ENCODE measurements at places on chromosomes 1 and 21. TPM values are rescaled to one million over a fixed set of nuclear protein-coding genes. Genes with fewer than 3 reads are reported as not detected.

DNA sequence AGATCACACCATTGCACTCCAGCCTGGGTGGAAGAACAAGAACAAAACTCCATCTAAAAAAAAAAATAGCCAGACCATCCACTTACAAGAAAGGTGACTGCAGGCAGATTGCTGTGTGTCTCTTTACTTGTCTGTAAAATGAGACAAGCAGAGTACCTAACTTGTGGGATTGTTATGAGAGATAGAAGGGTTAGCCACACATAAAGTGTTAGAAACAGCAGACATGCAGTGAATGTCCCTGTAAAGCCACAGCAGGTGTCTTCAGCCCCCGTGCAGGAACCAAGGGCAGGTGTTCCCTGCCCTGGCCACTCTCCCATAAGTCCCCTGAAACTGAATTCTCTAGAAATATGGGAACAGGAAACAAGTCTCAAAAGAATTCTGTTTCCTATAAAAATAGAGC lies 40.8 kb upstream of the EFHD2 start:
- H3K4me3 ChIP-seq, result no peak overlapping the region
- H3K36me3 ChIP-seq, result no peaks in the 10 kb centered on the region
- H3K27me3 ChIP-seq, result no peaks in the 10 kb centered on the region
- H3K27ac ChIP-seq, result no peak overlapping the region

- no peak for DNase-seq
- no peak overlapping the region for H3K27ac ChIP-seq
- no peaks in the 10 kb centered on the region for H3K4me1 ChIP-seq
- no peak overlapping the region for H3K4me3 ChIP-seq
Measured at GRCh38 chr1:108080448-108080847, 115.5 kb upstream of the VAV3 start.

- H3K36me3 ChIP-seq, result no peaks in the 10 kb centered on the region
- H3K4me3 ChIP-seq, result no peak overlapping the region
- no peak for DNase-seq
Measured at GRCh38 chr1:67624680-67625079, 60.3 kb upstream of the GADD45A start.

DNA sequence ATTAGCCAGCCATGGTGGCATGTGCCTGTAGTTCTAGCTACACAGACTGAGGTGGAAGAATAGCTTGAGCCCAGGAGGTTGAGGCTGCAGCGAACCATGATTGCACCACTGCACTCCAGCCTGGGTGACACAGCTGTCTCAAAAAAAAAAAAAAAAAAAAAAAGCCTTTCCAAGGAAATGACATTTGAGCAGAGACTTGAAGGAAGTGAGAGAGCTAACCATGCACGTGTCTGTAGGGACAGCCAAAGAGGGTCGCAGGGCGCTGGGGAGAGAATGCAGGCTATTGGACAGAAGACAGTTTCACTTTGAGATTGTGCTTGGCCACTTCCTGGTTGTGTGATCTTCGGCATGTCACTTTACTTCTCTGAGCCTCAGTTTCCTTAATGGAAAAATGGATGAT lies 6.8 kb downstream of the HCRTR1 start:
- no peak overlapping the region for H3K27ac ChIP-seq
- no peaks in the 10 kb centered on the region for H3K27me3 ChIP-seq
- H3K4me3 ChIP-seq, result no peak overlapping the region
- DNase-seq, result no peak
- H3K4me1 ChIP-seq, result peaks cover 44% of the 10 kb centered on the region

DNA sequence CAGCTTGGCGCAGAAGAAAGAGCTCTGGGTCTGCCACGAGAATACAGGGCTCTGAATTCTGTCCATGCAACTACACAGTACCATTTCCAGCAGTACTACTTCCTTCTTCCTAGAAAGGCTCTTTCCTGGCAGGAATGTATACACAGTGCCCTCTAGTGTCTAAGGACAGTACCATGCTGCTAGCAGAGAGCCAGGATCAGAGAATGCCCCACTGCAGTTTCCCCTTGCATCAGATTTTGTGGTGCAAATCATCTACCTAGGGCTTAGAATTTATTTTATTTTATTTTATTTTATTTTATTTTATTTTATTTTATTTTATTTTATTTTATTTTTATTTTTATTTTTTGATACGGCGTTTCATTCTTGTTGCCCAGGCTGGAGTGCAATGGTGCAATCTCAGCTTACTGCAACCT lies 50.8 kb downstream of the PAX7 start:
- no peaks in the 10 kb centered on the region for H3K36me3 ChIP-seq
- no peak for DNase-seq
- peaks cover 53% of the 10 kb centered on the region for H3K27me3 ChIP-seq
- H3K4me3 ChIP-seq, result no peak overlapping the region
- H3K4me1 ChIP-seq, result no peaks in the 10 kb centered on the region
- H3K27ac ChIP-seq, result no peak overlapping the region

- H3K27me3 ChIP-seq, result no peaks in the 10 kb centered on the region
- no peak for DNase-seq
- H3K36me3 ChIP-seq, result no peaks in the 10 kb centered on the region
- H3K4me1 ChIP-seq, result peaks cover 5% of the 10 kb centered on the region
Measured at GRCh38 chr21:36846631-36847030, 119.8 kb downstream of the HLCS start.

GRCh38 chr1:7584157-7584556 lies 186.9 kb upstream of the VAMP3 start:
- DNase-seq, result no peak
- no peaks in the 10 kb centered on the region for H3K36me3 ChIP-seq

DNA sequence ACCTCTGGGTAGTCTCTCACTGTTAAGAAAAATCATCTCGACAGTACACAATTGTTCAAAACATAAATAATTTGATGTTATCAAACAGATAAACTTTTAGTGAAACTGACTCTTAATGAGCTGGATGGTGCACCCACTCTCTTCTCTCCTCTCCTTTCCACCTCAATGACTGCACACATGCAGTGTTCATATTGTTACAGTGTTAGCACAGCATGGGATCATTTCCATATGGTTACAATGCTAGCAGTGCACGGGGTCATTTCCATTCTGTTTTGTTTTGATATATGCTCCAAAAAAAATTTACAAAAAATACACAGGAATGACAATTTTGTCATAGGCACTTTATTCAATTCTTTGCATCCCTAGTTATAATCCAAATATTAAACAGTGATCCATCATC lies 26.4 kb upstream of the RNF187 start:
- H3K27ac ChIP-seq, result no peak overlapping the region
- peaks cover 46% of the 10 kb centered on the region for H3K27me3 ChIP-seq
- DNase-seq, result no peak
- peaks cover 55% of the 10 kb centered on the region for H3K4me1 ChIP-seq
- no peak overlapping the region for H3K4me3 ChIP-seq

DNA sequence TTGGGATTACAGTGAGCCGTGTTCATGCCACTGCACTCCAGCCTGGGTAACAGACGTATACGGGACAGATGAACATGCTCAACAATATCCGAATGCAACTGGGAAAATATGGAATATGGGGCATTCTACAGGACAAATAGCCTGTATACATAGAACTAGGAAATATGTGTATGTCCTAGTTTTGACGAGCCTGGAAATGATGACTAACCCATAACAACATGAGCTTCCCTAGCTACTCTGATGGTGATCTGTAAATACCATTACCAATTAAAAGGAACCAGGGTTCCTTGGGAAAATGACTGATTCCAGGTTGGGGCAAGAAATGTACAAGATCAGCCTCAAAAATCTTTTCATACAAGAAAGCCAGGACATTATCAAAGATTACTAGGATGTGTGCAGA lies 42.8 kb upstream of the ARTN start:
- H3K27me3 ChIP-seq, result no peaks in the 10 kb centered on the region
- H3K36me3 ChIP-seq, result peaks cover 8% of the 10 kb centered on the region
- DNase-seq, result no peak
- H3K4me3 ChIP-seq, result no peak overlapping the region
- no peak overlapping the region for H3K27ac ChIP-seq
- H3K4me1 ChIP-seq, result peaks cover 4% of the 10 kb centered on the region

- H3K27me3 ChIP-seq, result no peaks in the 10 kb centered on the region
- H3K4me3 ChIP-seq, result no peak overlapping the region
- H3K4me1 ChIP-seq, result peaks cover 16% of the 10 kb centered on the region
Measured at GRCh38 chr1:55931081-55931940, 648.1 kb downstream of the PLPP3 start.

DNA sequence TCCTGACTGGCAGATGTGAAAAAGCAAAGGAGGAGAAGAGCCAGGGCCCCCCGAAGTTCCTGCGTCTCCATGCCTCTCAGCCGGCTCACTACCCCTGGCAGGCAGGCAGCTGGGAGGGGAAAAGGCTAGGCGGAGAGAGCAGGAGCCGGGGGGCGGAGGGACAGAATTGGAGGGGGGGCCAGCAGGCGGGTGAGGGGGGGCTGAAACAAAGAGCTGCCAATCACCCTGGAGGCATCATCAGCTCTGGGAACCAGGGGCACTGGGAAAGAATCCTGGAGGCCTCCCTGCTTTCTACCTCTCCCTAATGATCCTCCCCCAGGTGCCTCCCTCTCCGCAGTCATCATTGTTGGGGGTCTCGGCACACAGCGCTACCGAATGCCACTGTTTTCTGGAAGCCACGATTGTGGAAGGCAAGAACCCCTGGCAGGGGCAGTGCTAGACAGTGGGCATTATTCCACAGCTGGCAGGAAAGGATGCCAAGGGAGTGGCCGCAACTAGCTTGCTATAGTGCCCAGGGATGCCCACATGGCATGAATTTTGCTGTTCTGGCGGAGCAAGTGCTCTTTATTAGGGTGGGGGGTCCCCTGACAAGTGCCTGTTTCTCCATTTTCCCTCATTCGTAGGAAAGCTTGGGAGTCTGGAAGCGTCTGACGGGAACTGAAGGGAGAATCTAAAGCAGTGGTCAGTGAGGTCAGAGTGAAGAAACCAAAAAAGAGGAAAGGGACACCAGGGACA lies at the start of gene THBS3:
TSS of gene THBS3 (minus strand) at position 92 of the 735 bp plus-strand sequence. CDS start at position 71, 21 bp downstream.
- H3K36me3 ChIP-seq, result peaks cover 7% of the 10 kb centered on the region
- H3K4me1 ChIP-seq, result no peaks in the 10 kb centered on the region
- peak; percentile 53 for DNase-seq
- no peaks in the 10 kb centered on the region for H3K27me3 ChIP-seq

- no peak overlapping the region for H3K4me3 ChIP-seq
- peaks cover 61% of the 10 kb centered on the region for H3K27me3 ChIP-seq
- DNase-seq, result no peak
- H3K4me1 ChIP-seq, result peaks cover 8% of the 10 kb centered on the region
- H3K27ac ChIP-seq, result no peak overlapping the region
- H3K36me3 ChIP-seq, result no peaks in the 10 kb centered on the region
Measured at GRCh38 chr21:41503331-41503730, 4.6 kb downstream of the TMPRSS2 start.

- no peaks in the 10 kb centered on the region for H3K4me1 ChIP-seq
- peaks cover 60% of the 10 kb centered on the region for H3K36me3 ChIP-seq
- H3K4me3 ChIP-seq, result no peak overlapping the region
- no peaks in the 10 kb centered on the region for H3K27me3 ChIP-seq
Measured at GRCh38 chr1:32632829-32633228, 17.5 kb downstream of the ZBTB8OS start.

DNA sequence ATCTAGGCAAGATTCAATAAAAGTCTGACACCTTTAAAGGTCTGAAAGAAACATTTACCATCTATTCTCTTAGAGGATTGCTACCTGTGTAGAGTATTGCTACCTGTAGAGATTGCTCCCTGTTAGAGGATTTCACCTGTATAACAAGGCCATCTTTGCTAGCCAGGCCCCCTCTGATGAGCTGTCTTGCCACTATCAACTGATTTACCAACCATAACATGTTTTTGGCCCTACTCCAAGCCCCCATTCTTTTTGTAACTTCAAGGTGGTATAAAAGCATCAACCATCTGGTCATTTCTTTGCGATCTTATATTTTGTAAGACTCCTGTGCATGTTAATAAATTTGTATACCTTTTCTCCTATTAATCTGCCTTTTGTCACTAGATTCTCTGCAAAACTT lies 424.7 kb upstream of the CAMK1G start:
- H3K4me1 ChIP-seq, result no peaks in the 10 kb centered on the region
- H3K27me3 ChIP-seq, result no peaks in the 10 kb centered on the region
- no peak for DNase-seq
- H3K36me3 ChIP-seq, result no peaks in the 10 kb centered on the region

GRCh38 chr1:169680377-169681019 lies 30.9 kb downstream of the SELL start:
- no peak overlapping the region for H3K4me3 ChIP-seq
- no peaks in the 10 kb centered on the region for H3K36me3 ChIP-seq
- no peak for DNase-seq
- H3K27ac ChIP-seq, result no peak overlapping the region
- H3K4me1 ChIP-seq, result no peaks in the 10 kb centered on the region
- peaks cover 12% of the 10 kb centered on the region for H3K27me3 ChIP-seq

GRCh38 chr1:109641861-109642260 lies 14.0 kb upstream of the GSTM4 start:
- no peak overlapping the region for H3K27ac ChIP-seq
- no peaks in the 10 kb centered on the region for H3K36me3 ChIP-seq
- no peak for DNase-seq
- H3K4me3 ChIP-seq, result no peak overlapping the region
- H3K4me1 ChIP-seq, result peaks cover 9% of the 10 kb centered on the region

DNA sequence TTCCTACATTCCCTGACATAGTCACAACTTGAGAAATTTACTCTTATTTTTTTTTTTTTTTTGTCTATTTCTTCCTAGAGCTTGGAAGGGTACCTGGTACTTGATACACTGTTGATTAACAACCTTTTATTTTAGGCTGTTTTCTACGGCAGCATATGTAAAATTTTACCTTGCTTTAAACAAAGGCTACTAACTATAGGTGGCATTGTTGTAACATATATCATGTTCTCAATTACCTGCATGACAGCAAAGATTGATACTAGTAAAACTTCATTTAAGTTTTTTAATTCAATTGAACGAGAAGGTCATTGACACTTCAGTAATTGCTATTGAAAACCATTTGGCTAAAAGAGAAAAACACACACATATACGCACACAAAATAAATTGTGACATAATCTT lies 238.3 kb upstream of the ESRRG start:
- H3K27me3 ChIP-seq, result no peaks in the 10 kb centered on the region
- no peak for DNase-seq
- no peaks in the 10 kb centered on the region for H3K36me3 ChIP-seq
- H3K4me3 ChIP-seq, result no peak overlapping the region
- H3K27ac ChIP-seq, result no peak overlapping the region

GRCh38 chr1:53588053-53588779 lies 129.0 kb downstream of the DMRTB1 start:
- no peaks in the 10 kb centered on the region for H3K27me3 ChIP-seq
- no peak overlapping the region for H3K27ac ChIP-seq
- no peak overlapping the region for H3K4me3 ChIP-seq
- H3K4me1 ChIP-seq, result no peaks in the 10 kb centered on the region

RGS13 gene
- not detected for total RNA-seq

DNTTIP2 gene
- 39.1 TPM for total RNA-seq

OLIG2 gene
- total RNA-seq, result not detected

SRGAP2B gene
- 25.2 TPM for total RNA-seq

LINGO4 gene
- total RNA-seq, result 1.0 TPM

OR2T34 gene
- total RNA-seq, result not detected

SERTAD4 gene
- total RNA-seq, result 2.8 TPM

RAB3B gene
- not detected for total RNA-seq

CCDC185 gene
- not detected for total RNA-seq

Data from heart left ventricle (tissue), 16 donors.